Activated CD4-positive, alpha-beta T cell treated with anti-CD3 and anti-CD28 coated beads for 4 hours (primary cell): ENCODE measurements at places on chromosomes 16 and 17.
A peak's percentile ranks its signal among the peaks of the same experiment; 100 is the strongest.

DNA sequence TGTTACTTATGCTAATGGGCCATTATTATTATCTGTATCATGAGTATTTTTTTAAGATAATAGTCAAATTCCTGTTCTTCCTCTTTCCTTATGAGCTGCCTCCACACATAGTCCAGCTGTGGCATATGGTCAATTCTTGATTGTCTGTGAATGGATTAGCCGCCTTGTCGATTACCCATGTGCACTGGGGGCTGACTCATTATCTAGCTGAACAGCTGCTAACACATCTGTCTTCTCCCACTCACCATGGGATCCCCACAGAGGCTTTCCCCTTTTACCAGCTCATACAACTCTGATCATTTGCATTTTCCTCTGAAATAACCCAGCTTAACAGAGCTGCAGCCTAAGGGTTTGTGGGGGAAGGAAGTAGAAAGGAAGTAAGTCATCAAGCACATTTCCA lies 915.0 kb downstream of the CDH11 start:
- no peak for DNase-seq

DNA sequence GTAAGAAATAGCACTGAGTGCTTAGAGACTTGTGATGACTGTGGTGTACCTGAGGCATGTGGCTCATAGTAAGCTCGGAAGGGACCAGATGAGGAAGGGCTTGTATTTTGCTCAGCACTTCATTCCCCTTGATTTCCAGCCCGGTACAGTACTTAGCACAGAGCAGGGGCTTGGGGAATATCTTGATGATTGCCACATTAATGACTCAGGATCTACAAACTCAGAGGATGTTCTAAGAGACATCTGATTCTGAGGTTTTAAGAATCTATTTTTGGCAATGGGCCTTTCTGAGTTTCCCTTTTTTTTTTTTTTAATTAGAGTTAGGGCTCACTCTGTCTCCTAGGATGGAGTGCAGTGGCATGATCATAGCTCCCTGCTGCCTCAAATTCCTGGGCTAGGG lies 9.1 kb downstream of the ASPHD1 start:
- no peak for DNase-seq

DNA sequence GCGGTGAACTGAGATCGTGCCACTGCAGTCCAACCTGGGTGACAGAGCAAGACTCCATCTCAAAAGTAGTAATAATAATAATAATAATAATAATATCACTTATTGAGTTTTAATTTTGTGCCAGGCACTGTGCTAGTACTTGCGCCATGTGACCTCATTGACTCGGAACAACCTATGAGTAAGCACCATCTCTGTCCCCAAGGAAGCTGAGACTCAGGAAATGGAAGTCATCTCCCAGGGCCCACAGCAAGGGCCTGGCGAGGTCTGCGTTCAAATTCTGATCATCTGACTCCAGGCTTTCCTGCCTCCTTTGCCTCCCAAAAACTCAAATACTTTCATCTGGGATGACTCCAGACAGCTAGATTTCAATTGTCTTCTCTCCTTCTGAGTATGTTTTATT lies 162.9 kb downstream of the SEC14L1 start:
- DNase-seq = no peak

DNA sequence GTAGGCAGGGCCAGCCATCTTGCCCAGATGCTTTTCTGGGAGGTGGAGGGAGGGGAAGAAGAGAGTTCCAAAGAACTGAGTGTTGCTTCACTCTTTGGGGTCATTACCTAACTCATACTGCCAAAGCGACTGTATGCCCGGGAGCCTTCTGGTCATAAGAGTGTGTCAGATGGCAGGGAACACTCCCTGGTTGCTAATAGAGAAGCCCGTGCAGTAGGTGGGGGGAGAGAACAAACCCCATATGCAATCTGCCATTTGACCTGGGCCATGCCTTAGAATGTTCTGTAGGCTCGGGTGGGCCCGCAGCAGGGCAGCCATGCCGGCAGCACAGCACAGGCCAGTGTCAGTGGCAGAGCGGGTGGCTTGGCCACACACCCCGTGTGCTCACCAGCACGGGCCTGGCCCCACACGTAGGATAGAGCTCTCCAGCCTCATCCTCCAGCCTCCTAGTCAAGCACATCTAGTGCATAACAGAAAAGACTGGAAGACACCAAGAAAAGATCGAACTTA lies 120.5 kb downstream of the SOCS1 start:
- no peak for DNase-seq

DNA sequence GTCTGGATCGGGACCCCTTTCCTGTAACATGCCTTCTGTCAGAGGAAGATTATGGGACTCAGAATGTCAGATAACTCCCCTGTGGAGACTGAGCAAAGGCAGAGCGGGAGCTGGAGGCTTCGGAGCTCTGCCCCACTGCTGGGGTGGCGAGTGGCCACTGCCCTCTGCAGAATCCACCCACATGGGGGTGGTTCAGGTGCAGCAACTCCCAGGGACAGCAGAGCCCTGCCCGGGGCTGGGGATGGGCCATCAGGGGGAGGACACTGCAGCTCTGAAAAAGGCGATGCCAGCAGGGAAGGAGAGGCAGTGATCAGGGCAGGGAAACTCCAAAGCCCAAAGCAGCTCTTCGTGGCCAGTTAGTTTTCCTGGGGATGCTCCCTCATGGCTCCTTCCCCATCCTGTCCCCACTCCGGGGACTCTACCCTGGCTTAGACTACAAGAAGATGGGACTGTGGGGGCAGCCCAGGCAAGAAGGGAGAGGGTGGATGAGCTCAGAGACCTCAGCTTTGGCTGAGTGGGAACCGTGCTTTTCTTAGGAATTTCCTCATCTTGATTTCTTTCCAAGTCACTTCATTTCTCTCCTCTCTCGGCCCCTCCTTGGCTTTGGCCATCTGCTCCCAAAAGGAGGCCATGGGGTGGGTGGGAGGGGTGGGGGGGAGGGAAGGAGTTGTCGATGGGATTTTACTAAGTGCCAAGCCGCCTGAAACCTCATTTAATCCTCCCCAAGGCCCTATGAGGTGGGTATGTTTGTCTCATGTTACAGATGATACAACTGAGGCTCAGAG lies 4.0 kb downstream of the CA4 start:
- DNase-seq = no peak

- DNase-seq = no peak
Observed at GRCh38 chr17:499951-500461, 147.4 kb upstream of the RPH3AL start.

- DNase-seq = no peak
Observed at GRCh38 chr17:673200-673681, 41.4 kb downstream of the VPS53 start.

DNA sequence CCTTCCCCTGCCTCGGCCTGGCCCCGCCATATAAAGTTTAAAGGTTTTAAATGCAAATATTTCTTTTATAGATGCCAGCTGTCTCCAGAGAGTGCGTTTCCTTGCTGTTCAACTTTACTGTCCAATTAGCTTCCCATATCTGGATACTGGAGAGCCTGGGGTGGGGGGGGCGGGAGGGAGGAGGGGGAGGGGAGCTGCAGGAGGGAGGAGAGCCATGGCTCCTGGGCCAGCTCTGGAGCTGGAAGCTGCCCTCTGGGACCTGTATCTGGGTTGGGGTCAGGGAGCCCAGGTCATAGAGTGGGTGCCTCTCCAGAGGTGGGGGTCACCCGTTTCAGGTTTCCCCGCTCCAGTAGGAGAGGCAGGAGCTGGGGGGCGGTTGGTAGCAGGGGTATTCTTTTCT lies 6.2 kb upstream of the GSE1 start:
- DNase-seq = no peak

- peak; percentile 51 for DNase-seq
Observed at GRCh38 chr16:30953511-30954124, 3.9 kb upstream of the SETD1A start.

GRCh38 chr16:1773703-1774447 lies 941 bp upstream of the MRPS34 start:
- no peak for DNase-seq

DNA sequence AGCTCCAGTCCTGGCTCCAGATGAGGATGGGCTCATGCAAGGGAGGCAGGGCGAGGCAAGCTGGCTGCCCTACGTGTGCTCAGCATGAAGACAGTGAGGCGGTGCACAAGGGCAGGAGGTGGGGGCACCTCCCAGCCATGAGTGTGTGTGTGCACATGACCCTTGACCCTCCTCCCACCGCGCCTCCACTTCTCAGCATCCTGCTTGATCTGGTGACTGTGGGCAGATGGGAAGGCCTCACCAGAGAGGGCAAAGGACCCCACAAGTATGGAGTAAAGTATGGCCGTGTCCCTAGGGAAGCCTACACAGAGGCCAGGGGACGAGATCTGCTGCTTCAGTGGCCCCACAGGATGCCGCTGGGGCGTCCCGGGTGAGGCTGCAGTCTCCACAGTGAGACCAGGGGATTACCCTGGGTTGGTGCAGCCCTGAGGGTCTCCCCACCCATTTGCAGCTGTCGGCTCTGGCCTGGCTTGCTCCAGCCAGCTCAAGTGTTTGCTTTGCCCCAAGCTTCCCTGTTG lies 7.9 kb upstream of the RNF222 start:
- no peak for DNase-seq

GRCh38 chr16:35298460-35299243 lies 1839.2 kb downstream of the TP53TG3F start:
- no peak for DNase-seq
